ENCODE measurements at places on chromosomes 12 and 14.

- no peak for DNase-seq
These were observed 65.1 kb downstream of the DIP2B start for GRCh38 chr12:50569876-50570275.

DNA sequence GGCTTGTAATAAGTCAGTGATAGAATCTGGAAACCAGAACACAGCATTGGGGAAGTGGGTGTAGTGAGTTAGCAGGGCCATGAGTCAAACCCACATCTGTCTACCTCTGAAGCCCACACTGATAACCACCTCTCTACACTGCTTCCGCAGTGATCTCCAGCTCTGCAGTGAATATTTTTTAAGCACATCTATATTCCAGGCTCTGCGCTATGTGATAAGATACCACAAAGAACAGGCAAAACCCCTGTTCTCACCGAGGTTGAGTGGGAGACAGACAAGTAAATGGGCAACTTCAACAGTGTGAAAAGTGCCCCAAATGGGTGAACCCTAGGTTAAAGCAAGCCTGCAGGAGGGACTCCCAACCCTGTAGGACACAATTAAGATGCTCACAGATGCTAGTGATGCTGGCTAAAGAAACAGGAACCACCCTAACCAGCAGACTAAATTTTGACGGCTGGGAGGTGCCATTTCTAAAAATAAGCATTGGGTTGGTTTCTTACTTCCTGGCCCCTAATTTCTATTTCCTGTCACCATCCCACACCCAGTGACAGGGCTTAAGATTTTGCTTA is 375.0 kb downstream of the DPF3 start:
- peak; percentile 35 for DNase-seq

DNA sequence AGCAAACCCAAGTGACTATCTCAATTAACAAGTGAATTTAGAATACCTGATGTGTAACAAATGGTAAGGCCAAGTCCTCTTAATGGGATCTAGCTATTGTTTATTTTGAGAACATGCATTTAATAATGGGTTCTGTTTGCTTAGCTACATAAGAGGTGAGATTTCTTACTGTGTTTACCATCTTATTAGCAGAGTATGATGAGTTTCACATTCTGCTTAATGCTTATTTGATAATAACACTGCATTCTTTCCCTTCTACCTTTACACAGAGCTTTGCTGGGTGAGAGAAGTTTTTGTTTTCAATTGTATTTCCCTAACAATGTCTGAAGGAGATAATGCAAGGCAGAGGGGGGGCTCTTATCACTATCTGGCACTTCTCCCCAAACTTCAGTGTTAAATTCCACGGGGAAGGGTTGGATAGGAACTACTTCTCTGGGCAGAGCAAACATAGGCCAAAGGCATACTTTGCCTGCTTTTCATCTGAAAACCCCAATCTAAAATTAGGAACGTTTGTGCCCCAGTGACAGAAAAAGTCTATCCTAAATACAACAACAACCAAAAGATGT is 129.0 kb upstream of the ATXN7L3B start:
- no peak for DNase-seq

GRCh38 chr12:70605976-70606375 is 31.3 kb downstream of the PTPRB start:
- DNase-seq: no peak

- DNase-seq: peak; percentile 19
These were observed 490 bp downstream of the SOS2 start for GRCh38 chr14:50230701-50231474.

DNA sequence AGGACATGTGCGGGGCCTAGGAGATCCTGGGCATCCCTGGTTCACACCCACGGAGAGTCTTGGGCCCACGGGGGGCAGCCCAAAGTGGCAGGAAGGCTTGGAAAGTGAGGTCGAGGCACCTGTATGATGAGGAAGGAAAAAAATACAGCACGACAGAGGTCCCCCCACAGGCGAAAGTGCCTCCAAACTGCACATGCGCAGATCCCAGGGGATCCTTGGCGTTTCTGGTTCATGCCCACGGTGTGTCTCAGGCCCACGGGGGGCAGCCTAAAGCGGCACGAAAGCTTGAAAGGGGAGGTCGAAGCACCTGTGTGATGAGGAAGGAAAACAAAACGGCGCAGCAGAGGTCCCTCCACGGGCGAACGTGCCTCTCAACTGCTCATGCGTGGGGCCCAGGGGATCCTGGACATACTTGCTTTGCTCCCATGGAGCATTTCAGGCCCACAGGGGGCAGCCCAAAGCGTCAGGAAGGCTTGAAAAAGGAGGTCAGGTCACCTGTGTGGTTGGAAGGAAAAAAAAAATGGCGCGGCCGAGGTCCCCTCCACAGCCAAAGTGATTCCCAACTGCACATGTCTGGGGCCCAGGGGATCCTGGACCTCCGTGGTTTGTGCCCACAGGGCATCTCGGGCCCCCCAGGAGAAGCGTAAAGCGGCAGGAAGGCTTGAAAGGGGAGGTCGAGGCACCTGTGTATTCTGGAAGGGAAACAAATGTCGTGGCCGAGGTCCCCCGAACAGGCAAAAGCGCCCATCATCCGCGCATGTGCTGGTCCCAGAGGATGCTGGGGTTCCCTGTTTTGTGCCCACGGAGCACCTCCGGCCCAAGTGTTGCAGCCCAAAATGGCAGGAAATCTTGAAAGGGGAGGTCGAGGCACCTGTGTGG is 582.6 kb downstream of the ALG10 start:
- DNase-seq: no peak

- no peak for DNase-seq
These were observed 127.4 kb upstream of the PRMT8 start for GRCh38 chr12:3363608-3364007.

DNA sequence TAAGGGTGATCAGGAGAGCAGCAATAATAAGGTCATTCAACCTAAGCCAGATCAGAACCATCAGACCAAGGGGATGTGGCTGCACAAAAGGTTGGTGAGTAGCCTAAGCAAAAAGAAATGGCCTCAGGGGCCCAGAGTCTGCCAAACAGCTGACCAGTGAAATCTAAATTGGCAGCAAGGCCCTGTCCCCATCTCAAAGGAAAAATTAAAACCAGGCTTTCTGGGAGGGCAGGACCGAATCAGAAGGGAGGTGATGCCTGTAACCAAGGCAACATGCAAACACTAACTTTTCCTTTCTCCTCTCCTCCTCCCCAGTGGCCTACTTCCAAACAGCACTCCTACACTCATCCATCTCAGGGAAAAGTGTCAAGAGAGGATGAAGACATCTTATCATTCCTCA is 256.4 kb downstream of the NUAK1 start:
- no peak for DNase-seq

GRCh38 chr12:6036509-6036908 is 88.0 kb downstream of the VWF start:
- no peak for DNase-seq

DNA sequence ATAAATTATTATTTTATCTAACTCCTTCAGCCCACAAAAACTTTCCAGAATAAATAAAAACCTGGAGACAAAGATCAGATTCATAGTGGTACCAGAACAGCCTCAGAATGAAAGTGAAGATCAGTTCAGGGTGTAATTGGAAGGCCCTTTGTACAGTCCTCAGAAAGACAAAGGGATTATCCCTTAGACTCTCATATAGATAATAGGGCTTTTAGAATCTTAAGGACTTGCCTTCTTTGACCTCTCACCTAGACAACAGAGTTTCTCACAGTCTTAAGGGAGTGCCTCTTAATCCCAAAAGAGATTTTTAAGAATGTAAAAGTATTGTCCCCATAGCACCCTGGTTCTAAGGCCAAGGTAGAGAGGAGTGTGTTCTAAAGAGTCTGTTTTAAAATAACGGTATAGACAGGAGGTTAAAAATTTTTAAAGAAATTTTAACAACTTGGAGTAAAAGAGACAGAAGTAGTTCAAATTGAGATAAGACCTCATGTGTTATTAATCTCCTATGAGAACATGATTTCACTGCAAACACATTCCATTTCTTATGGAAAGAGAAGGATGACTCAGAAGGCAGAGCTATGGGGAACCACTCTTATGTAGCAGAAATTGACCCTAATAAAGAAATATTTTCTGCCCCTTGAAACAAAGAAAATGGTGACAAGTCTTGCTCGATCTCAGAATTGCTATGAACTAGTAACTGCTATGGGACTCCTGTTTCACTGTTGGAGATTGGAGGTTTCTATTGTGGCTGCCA is 24.2 kb upstream of the NOVA1 start:
- no peak for DNase-seq

GRCh38 chr14:20627346-20628027 is 14.0 kb downstream of the OR6S1 start:
- no peak for DNase-seq

DNA sequence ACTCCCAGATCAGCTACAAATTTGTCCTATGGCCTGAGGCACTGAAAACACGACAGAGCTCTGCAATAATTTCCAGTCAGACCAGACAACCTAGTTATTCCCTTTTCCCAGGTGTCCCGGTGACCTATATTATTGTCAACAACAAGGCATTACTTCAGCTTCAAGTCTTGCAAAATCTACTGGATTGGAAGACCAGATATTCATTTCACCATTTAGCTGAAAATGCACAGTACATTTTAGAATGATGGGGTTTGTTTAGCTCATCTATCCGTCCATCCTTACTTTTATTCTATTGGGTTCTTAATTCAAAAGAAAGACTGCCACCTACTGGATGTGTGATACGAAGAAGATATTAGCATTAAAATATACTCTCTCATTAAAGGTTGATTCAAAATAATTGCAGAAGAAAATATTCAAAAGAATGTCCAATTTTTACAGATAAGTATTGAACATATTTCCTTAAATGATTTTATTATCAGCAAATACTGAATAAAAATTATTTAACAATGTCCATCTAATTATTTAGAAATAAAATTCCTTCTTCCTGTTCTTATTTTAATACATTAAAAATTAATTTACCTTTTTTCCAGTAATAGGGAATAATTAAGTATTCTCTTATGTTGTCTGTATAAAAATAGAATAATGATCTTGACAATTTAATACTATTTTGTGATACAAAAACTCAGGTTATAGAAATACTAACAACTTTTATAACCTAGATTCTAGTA is 244.9 kb upstream of the LRIG3 start:
- DNase-seq: no peak

GRCh38 chr12:117098361-117099217 is 627 bp downstream of the TESC start:
- no peak for DNase-seq

- DNase-seq: no peak
These were observed 3.7 kb upstream of the IGF1 start for GRCh38 chr12:102484017-102484416.

GRCh38 chr12:106997916-106998315 is 11.0 kb upstream of the MTERF2 start:
- no peak for DNase-seq

DNA sequence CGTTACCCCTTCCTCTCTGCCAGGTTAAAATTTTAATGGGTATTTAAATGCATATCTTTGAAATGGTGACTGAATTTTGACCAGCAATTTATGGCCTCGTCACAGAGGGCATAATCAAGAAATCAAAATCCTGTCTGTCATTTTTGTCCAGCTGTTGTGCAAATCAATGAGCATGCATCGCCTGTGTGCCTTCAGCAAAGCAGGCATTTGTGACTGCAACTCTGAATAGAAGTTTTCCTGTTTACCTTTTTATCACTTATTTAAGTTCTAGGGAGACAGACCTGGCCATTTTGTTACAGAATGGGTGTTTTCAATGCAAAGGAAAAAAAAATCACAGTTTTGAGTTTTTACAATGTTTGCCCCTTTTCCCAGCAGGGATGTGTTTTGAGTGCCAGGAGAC is 107.4 kb downstream of the PPM1A start:
- no peak for DNase-seq

DNA sequence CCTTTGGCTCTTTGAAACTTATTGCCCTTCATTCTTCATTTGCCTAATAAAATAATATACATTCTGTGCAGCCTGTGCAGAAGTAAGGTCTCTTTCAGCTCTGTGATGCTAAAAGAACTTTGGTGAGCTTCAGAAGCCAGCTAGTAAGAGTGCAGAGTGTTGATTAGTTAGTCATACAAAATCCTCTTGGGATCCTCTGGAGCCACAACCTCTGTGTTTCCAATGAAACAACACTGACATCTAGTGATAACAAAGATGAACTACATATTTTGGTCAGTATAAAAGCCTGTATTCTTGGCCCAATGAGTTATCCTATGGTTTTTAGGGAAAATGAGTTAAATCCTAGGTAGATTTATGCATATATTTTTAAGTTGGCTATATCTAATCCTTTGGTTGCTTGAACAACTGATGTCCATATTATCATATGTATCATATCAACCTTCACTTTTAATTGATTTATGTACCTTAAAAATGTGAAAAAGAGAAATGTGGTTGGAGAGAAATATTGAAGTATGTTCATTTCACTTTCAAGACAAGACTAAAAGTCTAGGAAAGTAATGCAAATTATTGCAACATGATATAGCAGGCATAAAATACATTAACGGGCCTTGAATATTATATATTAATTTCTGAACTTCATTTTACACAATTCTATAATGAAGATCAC is 158.4 kb downstream of the KLHL28 start:
- DNase-seq: no peak

DNA sequence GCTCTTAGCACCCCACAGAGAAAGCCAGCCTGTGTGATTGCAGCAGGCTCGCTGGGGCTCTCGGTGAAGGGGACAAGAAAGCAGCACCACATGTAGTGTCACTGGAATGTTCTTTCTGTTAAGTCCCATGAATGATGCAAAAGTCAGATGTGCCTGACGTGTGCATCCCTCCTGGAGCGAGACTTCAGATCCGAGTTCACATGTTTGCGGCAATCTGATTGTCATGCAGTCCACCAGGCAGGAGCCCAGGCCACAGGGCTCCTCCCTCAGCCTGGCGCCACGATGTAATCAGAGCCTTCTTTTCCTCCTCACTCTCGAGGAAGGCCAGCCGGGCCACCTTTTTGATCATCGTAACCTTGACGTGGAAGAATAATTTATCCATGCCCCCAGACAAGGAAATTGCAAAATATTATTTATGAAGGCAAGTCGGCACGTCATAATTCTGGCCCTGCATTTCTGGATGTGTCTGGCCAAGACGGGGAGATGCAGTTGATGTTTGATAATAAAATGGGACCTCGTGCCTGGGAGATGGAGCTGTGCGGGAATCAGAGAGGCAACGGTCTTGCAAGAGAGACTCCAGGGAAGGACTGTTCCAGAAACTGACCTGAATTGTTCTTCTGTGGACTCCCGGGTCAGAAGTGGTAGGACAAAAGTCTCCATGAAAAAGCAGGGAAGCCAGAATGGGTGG is 214.6 kb downstream of the PHETA1 start:
- DNase-seq: no peak

GRCh38 chr14:37197421-37198272 is at the start of gene MIPOL1:
TSS of gene MIPOL1 (plus strand) at chr14:37197937. CDS start at chr14:37247889, 49,952 bp downstream.
- no peak for DNase-seq

GRCh38 chr14:40346275-40346674 is 914.0 kb upstream of the FBXO33 start:
- DNase-seq: no peak

DNA sequence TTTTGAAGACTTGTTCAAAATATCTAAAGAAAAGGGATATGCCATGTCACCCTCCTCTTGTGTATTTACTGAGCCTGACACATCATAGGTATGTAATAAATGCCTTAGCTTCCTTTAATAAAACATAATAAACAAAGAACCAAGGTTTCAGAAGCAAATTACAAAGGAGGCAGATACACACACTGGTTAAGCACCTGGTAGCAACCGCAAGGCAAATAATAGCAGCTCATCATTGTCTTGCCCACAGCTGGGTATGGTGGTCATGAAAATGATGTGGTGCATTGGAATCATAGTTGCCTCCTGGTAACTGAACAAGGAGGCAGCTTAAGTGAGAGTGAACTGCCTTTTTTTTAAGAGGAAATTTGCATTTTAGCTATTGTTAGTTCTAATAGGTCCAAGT is 39.0 kb downstream of the PAX9 start:
- DNase-seq: no peak

GRCh38 chr12:107511292-107511691 is 174.3 kb upstream of the PWP1 start:
- DNase-seq: no peak

Measured in activated gamma-delta T cell treated with Interleukin-2 at 50 U/mL for 16 hours (primary cell).